ENCODE measurements at places on chromosomes 16 and 17.

GRCh38 chr16:49980166-49980565, 44.9 kb upstream of the CNEP1R1 start:
- no peak for DNase-seq

DNA sequence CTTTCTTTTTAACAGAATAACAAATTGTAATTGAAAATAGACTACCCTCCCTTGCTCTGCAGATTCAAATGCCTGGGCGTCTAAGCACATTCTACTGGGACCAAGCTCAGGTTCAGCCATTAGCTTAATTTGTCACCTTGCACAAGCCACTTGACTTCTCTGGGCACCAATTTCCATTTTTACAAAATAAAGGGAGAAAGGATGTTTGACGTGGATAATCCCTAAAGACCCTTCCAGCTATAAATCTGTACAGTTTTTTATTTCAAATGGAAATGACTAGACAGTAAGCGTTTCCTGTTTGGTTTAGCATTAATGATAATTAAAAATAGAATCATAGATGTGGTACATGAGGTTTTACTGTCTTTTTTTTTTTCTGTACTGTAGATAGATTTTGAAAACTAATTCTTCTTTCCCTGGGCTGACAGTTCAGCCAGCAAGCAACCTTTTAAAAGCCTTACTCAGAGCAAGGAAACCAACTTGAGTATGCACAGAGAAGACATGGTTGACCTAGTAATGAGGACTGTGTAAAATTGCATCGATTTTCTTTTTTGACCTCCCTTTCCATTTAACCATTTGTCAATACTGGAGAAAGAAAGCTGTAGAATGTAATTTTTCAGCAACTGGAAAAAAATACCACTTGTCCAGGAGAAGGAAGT, 1329.5 kb upstream of the CDH8 start:
- no peak for DNase-seq

DNA sequence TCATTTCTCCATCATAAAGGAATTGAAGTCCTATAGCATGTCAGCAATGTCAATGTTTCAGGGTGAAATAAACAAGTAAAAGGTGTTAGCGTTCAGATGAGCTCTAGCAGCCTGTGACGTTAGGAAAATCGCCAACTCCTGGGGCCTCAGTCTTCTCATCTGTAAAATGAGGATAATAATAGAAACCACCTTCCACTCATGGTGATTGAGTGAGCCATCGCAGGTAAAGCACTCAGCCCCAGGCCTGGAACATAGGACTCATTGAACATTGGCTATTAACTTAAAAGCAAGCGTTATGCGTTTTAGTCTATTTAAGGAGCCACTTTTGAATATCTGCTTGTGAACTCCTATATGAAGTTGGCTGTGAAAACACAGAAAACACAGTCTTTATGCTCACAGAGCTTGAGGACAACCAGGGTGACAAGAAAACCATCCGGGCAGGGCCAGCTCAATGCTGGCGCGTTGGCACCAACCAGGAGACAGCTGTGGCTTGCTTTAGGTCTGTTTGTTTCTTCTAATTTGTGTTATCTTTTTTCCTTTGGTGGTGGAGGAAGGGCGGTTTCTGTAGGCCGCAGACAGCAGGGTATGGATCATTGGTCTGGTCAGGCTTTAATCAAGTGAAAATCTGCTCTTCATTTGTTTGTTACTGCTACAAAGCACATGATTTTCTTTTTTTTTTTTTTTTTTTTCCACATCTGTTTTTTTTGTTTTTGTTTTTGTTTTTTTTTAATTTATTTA, 35.7 kb upstream of the MED9 start:
- DNase-seq: no peak

GRCh38 chr17:69516911-69517310, 102.4 kb downstream of the MAP2K6 start:
- DNase-seq: no peak

- peak; percentile 71 for DNase-seq
Measured at GRCh38 chr16:2964475-2965336, 631 bp downstream of the KREMEN2 start.

DNA sequence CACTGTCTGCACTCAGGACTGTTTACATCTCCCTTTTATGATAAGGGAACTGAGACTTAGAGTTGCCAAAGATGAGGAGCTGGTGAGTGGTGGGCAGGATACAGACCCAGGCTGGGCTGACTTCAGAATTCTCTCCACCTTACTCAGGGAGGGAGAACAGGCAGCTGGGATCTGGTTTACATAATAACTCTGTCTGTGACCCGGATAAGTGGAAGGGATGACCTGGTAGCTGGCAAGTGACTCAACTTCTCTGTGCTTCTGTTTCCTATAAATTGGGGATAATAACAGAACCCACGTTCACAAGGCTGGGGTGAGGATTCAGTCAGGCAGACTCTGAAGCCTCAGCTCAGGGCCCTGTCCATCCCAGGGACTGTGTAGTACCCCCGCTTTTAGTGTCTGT, 2.6 kb downstream of the SNX20 start:
- no peak for DNase-seq

GRCh38 chr16:20675488-20676267, 21.8 kb downstream of the ACSM1 start:
- DNase-seq: peak; percentile 17

- DNase-seq: no peak
Measured at GRCh38 chr16:17431968-17432625, 38.7 kb downstream of the XYLT1 start.

GRCh38 chr17:14069251-14070021, at the start of gene COX10:
TSS of gene COX10 (plus strand) at chr17:14069504. CDS start at chr17:14069606, 102 bp downstream.
- peak; percentile 82 for DNase-seq

DNA sequence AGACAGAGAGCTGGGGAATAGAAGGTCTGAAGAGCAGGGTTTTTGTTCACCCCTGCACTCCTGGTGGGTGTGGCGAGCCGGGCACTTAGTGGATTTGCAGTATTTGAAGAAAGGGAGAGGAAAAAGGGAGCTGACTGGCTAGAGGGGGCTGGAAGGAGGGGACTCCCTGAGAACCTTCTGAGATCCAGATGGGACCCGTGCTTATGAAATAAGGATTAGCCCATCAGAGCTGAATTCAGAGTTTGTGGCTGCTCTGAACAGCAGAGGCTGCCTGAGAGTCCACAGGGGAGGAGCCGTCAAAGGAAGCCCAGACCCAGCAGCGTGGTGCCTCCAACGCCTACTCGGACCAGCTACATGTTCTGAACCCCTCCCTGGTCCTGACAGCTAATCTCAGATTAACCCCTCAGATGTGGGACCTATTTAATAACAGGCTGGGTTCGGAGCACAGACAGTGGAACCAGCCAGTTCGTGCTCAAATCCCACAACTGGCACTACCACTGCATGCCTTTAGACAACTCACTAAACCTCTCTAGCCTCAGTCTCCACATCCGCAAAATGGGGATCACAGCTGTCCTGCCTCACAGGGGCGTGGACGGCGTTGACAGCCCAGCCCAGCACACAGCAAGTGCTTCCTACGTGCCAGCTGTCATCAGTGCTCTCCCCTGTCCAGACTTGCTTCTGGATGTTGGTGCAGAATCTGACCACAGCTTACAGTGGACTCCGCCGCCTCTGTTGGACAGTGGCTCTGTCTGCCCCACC, 70.6 kb downstream of the DYNLRB2 start:
- no peak for DNase-seq

- no peak for DNase-seq
Measured at GRCh38 chr17:41835214-41835799, 725 bp downstream of the NT5C3B start.

- no peak for DNase-seq
Measured at GRCh38 chr17:67982686-67983382, 13.4 kb downstream of the C17orf58 start.
